ENCODE measurements at places on chromosomes 13 and 19.

DNA sequence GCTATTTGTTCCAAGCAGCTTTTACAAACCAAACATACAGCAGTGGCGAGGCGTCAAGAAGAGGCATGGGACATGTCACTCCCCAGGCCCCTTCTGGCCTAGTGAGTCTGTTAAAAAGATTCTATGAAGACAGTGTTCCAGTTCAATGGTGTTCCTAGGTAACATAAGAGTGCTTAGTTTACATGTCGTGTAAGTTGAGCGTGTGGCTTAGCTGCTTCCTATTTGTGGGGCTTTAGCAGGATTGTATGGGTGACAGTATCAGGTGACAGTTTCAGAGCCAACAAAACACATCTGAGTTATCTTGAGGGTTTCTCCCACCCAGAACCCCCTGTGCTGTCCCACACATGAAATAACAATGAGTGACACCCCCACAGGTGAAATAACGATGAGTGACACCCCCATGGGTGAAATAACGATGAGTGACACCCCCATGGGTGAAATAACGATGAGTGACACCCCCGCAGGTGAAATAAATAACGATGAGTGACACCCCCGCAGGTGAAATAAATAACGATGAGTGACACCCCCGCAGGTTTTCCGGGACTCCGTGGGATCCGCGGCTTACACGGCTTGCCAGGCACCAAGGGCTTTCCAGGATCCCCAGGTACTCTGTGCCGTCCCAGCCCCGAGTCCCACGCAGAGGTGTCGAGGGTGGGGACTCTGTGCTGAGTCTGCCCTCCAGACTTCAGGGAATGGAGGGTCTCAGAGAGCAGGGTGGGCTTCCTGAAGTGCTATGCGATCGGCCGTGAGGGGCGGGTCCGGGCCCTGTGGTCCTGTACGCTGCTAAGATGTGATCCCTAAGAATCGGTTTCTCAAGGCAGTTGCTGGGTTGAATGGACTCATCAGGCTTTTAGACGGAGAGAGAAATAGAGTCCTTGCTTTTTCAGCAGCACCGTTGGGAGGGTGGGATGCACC is 68.6 kb downstream of the RAB20 start:
- no peak for DNase-seq

GRCh38 chr13:20776751-20777150 is 3.0 kb upstream of the EEF1AKMT1 start:
- no peak for DNase-seq

DNA sequence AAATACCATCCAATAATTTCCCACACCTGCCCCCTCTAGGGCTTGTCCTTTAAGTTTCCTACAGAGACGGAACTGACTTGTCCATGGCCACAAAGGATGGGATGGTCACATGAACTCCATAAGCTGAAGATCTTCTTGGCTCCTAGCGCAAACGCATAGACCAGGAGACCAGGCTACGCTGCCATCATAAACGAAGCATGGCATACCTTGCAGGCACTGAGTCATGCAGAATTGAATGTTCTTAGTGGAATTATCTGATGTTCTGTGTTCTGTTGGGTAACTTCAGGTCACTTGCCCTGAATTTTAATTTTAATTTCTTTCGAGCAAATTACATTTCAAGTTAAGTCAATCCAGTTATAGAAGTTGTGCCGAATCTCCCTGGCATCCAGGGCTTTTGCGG is 96.4 kb upstream of the STARD13 start:
- no peak for DNase-seq

GRCh38 chr13:29547153-29547552 is 48.3 kb downstream of the SLC7A1 start:
- no peak for DNase-seq

- DNase-seq: no peak
Measured at GRCh38 chr13:110116072-110116487, 190.9 kb downstream of the COL4A1 start.

- no peak for DNase-seq
Measured at GRCh38 chr13:35723053-35723461, 246.6 kb upstream of the MAB21L1 start.

DNA sequence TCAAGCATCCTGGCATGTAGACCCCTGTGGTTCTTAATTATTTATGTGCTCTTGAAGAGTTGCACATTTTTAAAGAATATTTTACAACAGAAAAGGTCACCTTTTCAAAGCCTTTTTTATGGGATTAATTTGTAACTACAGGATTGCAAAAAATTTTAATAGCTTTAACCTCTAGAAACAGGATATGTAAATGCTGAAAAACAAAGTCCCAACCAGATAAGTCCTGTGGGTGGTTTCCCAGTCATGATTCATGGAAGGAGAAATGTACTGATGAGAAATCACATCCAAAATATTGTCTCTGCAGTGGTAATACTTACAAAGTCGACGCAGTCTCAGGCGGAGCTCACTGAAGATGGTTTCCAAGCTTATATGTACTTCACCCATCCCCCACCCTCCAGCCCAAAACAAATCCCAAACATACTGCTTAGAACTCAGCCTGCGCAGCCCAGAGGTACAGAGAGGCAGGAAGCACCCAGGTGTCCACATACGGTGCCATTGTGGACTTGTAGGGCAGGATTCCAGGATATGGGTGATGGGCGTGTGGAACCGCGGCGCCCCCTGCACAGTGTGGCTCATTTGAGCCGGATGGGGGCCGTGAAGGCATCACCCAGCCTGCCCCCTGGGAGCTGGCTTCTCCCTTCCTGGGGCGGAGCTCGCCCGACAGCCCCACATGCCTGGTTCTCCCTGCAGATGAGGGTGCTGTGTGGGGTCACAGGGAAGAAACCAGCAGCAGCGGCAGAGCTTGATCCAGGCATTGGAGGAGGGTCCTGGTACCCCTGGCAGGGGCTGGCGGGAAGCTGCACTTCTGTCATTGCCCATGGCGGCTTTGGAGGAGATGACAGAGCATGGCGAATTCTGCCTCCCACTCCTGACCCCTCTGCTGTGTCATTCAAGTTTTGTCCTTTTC is 101.2 kb downstream of the ATP11A start:
- no peak for DNase-seq

- DNase-seq: no peak
Measured at GRCh38 chr13:29771247-29771646, 79.2 kb downstream of the UBL3 start.

DNA sequence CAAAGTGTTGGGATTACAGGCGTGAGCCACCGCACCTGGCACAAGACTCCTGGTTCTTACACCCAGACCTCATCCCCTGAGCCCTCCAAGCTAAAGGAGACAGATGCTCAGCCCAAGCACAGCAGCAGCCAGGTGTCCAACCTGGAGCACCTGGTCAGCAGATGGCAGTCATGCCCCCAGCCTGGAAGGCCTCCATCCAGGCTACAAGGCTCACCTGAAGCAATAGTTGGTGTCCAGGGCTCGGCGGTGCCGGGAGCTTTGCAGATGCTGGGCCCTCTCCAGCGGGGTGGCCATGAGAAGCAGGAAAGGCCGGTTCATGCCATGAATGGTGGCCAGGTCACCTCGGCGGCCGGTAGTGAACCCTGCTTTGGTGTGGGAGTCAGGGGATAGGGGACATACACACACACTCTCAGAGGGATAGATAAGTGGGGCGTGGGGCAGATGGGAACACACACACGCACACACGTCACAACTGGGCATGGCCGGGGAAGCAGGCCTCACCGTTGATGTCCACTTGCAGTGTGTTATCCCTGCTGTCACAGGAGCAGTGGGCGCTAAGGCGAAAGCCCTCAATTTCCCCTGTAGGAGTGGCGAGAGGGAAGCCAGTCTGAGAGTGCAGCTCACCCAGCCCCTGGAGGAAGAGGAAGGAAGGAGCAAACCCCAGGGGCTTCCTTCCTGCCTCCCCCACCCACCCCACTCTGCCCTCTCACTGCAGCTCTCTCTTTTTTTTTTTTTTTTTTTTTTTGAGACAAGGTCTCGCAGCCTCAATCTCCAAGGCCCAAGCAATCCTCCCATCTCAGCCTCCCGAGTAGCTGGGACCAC is 11.8 kb downstream of the TGFB1 start:
- no peak for DNase-seq

DNA sequence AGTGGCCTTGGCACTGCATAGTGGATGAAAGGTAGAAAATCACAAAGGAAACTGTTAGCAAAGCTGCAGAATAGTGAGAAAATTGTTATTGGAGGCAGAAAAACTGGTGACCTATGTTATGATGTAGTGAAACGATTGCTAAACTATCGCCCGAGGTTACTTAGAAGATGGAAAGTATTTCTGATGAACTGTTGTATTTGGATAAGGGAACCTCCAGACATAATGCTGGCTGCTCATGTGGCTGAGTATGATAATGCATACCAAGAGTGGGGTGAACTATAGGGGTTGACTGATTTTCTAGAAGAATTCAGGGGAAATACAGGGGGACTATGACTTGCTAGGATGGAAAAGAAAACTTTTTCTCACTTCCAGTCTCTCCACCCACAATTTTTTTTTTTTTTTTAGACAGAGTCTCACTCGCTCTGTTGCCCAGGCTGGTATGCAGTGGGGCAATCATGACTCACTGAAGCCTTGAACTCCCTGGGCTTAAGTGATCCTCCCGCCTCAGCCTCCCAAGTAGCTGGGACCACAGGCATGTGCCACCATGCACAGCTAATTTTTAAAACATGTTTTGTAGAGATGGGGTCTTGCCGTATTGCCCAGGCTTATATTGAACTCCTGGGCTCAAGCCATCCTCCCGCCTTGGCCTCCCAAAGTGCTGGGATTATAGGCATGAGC is 4.4 kb upstream of the EID2 start:
- no peak for DNase-seq

- DNase-seq: no peak
Measured at GRCh38 chr13:39512687-39513086, 90.3 kb downstream of the LHFPL6 start.

- DNase-seq: no peak
Measured at GRCh38 chr13:32233062-32233461, 82.1 kb downstream of the ZAR1L start.

DNA sequence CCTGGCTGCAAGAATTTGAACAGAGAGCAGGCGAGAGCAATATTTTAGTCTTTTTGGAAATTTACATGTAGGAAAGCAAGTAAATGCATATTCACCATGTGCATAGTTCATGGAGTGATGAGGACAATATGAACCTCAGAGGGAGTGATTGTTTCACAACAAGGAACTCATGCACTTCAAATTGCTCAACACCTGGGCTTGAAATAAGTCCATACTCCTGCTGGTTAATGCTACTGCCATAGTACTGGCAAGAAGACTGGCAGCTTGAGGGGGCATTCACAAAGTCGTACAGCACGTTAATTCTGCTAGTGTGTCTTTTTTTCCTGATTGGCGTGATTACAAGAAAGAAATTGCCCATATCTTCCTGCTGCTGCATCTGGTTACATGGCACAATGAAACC is 267.6 kb downstream of the PCDH17 start:
- no peak for DNase-seq

GRCh38 chr19:11338569-11339253 is 746 bp downstream of the RAB3D start:
- no peak for DNase-seq

GRCh38 chr13:27264648-27265047 is 6.0 kb upstream of the RASL11A start:
- no peak for DNase-seq

DNA sequence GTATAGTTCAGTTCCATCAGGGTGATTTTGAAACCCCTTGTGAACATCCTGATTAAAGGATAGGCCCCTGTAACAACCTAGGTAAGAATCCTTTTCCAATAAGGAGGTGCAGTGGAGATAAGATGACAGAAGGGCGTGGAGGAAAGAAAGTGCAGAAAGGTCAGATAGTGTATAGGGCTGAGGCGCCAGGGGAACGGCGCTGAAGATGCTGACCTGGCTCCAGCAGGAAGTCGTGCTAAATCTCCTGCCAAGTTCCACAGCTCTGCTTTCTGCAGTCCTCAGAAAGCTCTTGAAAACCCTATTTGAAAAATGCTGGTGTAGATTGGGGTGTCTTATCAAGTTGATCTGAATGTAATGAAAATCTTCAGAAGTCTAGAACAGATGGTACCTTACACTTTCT is 221.7 kb downstream of the COG6 start:
- DNase-seq: no peak

GRCh38 chr13:102311901-102312300 is 89.9 kb downstream of the FGF14 start:
- no peak for DNase-seq

GRCh38 chr19:39307046-39307821 is 11.0 kb downstream of the IFNL1 start:
- DNase-seq: no peak

GRCh38 chr13:101959016-101959415 is 442.8 kb downstream of the FGF14 start:
- DNase-seq: no peak

DNA sequence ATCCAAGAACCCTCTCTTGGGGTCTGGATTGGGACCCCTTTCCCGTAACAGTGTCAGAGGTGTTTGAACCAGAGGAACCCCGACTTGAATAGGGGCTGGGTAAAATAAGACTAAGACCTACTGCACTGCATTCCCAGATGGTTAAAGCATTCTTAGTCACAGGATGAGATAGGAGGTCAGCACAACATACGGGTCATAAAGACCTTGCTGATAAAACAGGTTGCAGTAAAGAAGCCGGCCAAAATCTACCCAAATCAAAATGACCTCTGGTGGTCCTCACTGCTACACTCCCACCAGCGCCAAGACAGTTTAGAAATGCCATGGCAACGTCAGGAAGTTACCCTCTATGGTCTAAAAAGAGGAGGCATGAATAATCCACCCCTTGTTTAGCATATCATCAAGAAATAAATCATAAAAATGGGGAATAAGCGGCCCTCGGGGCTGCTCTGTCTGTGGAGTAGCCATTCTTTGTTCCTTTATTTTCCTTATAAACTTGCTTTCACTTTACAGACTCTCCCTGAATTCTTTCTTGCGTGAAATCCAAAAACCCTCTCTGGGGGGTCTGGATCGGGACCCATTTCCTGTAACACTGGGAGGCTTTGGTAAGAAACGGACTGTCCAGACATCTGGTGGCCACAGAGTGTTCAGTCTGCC is 4.4 kb upstream of the SIN3B start:
- no peak for DNase-seq

DNA sequence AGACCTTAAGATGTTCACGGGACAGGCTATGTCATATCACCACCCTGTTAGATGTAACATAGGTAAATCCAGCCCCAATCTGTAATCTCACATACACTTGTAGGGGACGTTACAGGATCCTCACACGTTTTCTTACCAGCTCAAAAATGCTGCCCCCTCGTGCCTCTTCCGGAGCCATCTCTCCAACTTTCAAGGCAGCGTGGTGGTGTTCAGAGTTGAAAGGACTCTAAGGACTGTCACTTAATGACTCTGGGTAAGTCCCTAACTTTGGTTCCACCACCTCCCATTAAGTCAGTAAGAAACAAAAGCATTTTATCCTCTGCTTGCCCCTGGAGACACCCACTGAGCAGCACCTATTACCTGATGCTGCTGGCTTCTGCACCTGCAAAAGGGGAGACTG is 4.4 kb downstream of the MED26 start:
- DNase-seq: no peak

GRCh38 chr13:105491345-105491744 is 1044.1 kb downstream of the EFNB2 start:
- DNase-seq: no peak

GRCh38 chr13:98775386-98775785 is 22.9 kb upstream of the SLC15A1 start:
- DNase-seq: no peak

GRCh38 chr19:6979399-6979798 is 41.8 kb downstream of the MBD3L2B start:
- DNase-seq: no peak
